Upper lobe of left lung (tissue), 6 donors: ENCODE measurements at places on chromosomes 3 and 15. TPM values are rescaled to one million over a fixed set of nuclear protein-coding genes. Genes with fewer than 3 reads are reported as not detected.

The CHDH gene
- total RNA-seq, result 18.8 TPM

The GNAT1 gene
- not detected for total RNA-seq

The IQCB1 gene
- total RNA-seq, result 19.9 TPM

The MESP2 gene
- not detected for total RNA-seq

The MINAR1 gene
- total RNA-seq, result not detected

The GATM gene
- 13.6 TPM for total RNA-seq

The MEX3B gene
- 0.76 TPM for total RNA-seq

- DNase-seq, result no peak
Measured at GRCh38 chr15:36517758-36518157, 61.7 kb upstream of the CDIN1 start.

DNA sequence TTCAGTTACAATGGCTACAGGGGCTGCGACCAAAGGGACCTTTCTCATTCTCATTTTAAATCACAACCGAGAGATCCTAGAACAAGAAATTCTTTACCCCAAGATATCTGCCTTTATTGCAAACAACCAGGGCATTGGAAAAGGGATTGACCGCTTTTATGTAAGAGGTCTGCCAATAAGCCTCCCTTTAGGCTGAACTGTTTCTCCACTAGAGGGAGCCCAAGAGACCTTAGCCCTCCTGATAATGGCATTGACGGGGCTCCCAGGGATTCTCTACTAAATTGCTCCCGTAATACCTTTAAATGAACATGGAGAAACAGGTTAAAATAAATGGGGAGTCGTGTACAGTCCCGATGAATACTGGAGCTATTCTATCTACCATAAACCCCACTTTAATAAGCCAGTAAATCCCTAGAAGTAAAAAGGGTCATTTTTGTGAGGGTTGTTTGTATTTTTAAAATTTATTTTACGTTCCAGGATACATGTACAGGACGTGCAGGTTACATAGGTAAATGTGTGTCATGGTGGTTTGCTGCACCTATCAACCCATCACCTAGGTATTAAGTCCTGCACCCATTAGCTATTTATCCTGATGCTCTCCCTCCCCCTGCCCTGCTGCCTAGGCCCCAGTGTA, 7.5 kb upstream of the IGSF10 start:
- DNase-seq, result no peak

- no peak for DNase-seq
Measured at GRCh38 chr3:148026009-148026588, 616.9 kb downstream of the ZIC1 start.

DNA sequence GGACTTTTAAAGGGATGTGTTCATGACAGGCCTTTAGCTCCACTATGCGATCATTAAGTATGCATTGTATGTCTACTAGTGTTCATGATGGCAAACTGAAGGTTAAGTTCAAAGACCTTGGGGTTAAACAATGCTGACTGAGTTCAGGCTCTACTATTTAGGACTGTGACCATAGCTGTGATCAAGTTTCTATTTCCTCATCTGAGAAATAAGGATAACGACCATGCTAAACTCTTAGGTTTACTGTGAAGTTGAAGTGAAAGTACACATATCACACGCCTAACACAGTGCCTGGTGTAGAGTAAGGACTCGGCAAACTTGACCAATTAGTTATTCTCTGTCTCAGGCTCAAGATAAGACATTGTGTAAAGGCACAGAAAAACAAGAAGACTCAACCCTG, 243.2 kb downstream of the MBNL1 start:
- DNase-seq, result no peak

DNA sequence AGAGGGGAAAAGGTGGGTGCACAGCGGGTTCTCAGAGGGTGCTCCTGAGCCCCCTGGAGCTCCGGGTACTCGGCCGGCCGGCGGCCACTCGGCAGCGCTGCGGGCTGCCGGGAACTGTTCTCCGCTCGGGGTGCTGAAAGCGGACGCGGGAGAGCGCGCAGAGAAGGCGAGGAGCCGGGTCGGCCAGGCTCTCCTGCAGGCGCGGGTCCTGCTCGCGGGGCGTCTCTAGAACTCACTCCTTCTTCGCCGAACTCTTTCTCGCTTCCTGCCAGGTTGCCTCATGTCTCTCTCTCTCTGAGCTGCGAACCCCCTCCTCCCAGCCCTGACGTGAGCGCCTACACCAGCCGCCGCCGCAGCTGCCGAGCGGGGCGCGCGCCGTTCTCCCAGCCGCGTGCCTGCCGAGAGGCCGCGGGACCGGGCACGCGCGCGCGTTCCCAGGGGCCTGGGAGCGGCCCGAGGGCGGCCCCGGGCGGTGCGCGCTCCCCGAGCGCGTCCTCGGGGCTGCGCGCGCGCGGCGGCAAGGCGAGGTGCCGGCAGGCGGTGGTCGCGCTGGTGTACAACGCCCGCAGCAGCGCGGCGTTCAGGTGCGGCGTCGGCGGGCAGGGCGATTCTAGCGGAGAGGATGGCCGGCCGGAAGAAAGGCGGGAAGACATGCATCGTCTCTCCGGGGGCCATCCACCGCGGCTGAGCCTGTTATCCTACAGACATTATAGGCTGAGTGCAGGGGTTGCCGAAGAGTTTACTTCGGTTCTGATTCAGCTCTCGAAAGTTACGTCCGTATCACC, at the start of gene PEX5L:
TSS of gene PEX5L (minus strand) at position 267 of the 785 bp plus-strand sequence. CDS start 338 bp downstream, outside the sequence.
- DNase-seq, result peak; percentile 27

GRCh38 chr3:27789420-27789819, 67.3 kb upstream of the EOMES start:
- no peak for DNase-seq

GRCh38 chr3:124861041-124861440, 26.1 kb downstream of the ITGB5 start:
- no peak for DNase-seq

- no peak for DNase-seq
Measured at GRCh38 chr15:67225336-67225735, 29.1 kb downstream of the AAGAB start.

- DNase-seq, result peak; percentile 23
Measured at GRCh38 chr3:37594873-37595783, 266.6 kb upstream of the CTDSPL start.

DNA sequence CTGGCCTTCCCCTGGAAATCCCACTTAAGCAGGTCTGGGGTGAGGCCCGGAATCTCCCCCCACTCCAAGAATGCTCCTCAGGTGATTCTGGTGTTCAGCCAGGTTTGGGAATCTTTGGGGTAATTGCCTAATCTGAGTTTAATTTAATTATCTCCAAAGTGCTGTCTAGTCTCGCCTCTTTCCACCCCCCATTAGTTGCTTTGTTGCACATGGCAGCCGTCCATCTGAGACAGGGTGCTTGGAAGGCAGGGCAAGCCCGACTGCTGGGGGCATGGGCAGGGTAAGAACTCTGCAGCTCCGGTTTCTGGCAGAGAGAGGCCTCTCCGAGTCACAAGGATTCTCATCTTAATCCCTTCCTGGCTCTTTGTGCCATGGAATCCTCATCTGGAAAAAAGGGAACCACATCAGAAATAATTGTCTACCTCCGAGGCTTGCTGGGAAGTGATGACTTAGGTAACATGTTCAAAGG, 15.0 kb downstream of the IL17RD start:
- DNase-seq, result no peak

GRCh38 chr15:63979262-63979793, 67.0 kb downstream of the DAPK2 start:
- no peak for DNase-seq

DNA sequence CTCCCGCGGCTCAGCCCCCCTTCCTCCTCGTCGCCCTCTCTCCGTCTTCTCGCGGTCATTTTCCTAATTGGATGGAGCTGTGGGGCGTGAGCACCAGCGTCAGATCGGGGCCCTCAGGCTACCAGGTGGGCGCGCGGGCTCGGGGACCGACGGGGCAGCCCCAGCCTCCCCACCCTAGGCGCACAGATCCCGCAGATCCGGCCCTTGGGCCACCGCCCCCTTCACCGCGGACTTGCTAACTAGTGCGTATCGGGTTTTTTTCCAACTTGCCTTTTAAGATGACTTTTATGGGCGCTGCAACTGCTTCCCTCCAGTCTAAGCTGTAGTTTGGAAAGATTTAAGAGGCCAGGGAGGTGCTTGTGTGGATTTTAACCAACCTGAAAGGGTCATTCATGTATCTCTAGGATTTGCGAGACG, 1.3 kb downstream of the ZNF710 start:
- peak; percentile 89 for DNase-seq

DNA sequence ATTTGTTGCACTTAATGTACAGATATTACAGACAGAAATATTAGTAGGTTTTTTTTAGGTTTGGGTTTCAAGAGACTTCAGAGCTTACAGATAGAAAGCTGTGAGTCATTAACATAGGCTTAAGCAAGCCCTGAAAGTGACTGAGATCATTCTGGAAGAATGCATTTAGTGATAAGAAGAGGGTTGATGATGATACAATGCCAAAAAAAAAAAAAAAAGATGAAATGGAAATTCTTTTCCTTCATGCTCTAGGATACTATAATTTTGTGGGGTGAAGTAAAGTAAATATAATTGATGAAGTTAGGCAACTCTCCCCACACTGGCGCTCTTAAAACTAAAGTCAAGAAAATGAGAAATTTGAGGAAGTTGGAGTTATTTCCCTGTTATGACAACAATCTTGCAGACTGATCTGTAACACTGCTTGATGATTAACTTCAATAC, 169.4 kb upstream of the ZNF385D start:
- DNase-seq, result no peak
